Activated CD4-positive, alpha-beta T cell treated with anti-CD3 and anti-CD28 coated beads, Interleukin-2, amount 50 U/mL, for 1 hour (primary cell): ENCODE measurements at places on chromosomes 12 and 14.

GRCh38 chr12:5945071-5946008, at the start of gene ANO2:
ANO2 (minus strand) TSS chr12:5945259; CDS start chr12:5945217, 42 bp downstream.
- no peak for DNase-seq

GRCh38 chr12:32789446-32789845, 33.7 kb upstream of the YARS2 start:
- DNase-seq = no peak

GRCh38 chr12:120642121-120642520, 1.7 kb downstream of the CABP1 start:
- no peak for DNase-seq

GRCh38 chr14:40213701-40214100, 781.5 kb upstream of the FBXO33 start:
- no peak for DNase-seq

- DNase-seq = no peak
Measured at GRCh38 chr14:38199739-38200138, 8.0 kb upstream of the SSTR1 start.

GRCh38 chr12:9378430-9378835, 170.2 kb upstream of the PZP start:
- DNase-seq = no peak

DNA sequence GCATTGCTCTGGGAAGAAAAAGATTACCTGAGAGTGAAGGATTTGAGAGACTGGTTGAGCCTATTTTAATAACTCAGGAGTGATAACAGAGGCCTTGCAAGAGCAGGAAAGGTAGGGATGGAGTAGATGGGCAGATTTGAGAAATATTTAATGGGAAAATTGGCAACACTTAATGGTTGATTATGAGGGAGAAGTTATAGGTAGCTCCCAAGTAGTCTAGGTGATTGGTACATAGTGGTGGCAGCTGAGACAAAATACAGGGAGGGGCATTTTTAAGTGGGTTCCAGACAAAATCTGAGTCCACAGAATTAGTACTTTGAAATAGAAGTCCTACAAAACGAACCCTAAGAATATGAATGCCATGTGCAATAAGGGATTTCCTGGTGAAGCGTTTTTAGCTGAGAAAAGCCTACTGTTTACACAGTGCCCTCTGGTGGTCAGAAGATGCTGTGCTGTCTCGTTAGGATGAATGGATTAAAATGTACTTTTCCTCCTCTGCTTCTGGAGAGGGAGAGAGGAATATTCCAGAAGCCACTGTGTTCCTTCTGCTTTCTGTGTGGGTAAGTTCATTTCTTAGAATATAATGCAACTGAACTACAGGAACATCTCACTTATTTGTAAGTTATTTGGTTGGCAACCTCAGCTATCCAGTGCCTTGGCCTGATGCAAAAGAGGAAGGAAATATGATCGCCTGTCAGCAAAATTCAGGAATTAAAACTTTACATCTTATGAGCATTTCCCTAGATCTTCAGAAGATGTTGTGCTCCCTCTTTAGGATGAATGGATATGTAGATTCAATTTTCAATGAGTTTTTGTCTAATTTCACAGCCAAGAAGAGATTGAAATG, 6.5 kb downstream of the ZBTB1 start:
- DNase-seq = peak; percentile 59

- no peak for DNase-seq
Measured at GRCh38 chr14:57692671-57693070, 173.2 kb downstream of the SLC35F4 start.

GRCh38 chr14:61103541-61104339, 122.7 kb downstream of the SLC38A6 start:
- DNase-seq = no peak

DNA sequence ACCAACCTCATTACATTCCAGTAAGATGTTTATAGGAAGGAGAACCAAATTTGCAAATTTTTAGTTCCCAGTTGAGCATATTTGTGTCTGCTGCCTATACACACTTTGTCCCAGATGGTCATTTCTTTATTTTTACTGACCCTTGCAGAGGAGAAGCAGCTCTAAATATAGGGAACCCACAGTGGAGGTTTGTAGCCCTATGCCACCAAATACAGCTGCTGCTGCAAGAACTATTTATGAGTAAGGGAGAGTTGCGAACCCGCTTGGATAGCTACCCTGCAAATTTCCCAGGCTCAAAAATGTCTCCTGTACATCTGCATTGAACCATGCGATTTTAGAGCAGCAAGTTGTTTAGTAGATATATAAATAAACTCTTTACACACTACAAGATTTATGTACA, 48.2 kb downstream of the NAV3 start:
- DNase-seq = no peak

- DNase-seq = no peak
Measured at GRCh38 chr12:129594098-129594497, 309.7 kb downstream of the TMEM132D start.

- no peak for DNase-seq
Measured at GRCh38 chr12:117936722-117937484, 31.9 kb downstream of the KSR2 start.

GRCh38 chr12:17301544-17301943, 695.6 kb upstream of the LMO3 start:
- DNase-seq = no peak

DNA sequence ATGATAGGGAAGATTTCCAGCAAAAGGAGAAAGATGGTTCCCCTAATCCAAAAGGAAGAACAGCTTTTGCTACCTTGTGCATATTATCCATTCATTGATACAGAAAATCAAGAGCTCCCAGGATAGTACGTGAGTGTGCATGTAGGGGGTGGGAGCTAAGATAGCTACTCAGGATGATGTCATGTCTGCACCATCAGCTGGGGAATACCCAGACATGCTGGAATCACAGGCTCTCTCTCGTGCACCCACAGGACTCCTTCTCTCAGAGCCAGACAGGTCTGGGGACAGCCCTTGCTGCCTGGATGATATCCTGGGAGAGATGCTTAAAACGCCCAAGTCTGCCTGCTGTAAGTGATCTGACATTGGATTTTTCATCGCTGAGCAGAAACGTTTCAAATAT, 38.9 kb downstream of the FOXN3 start:
- peak; percentile 5 for DNase-seq

DNA sequence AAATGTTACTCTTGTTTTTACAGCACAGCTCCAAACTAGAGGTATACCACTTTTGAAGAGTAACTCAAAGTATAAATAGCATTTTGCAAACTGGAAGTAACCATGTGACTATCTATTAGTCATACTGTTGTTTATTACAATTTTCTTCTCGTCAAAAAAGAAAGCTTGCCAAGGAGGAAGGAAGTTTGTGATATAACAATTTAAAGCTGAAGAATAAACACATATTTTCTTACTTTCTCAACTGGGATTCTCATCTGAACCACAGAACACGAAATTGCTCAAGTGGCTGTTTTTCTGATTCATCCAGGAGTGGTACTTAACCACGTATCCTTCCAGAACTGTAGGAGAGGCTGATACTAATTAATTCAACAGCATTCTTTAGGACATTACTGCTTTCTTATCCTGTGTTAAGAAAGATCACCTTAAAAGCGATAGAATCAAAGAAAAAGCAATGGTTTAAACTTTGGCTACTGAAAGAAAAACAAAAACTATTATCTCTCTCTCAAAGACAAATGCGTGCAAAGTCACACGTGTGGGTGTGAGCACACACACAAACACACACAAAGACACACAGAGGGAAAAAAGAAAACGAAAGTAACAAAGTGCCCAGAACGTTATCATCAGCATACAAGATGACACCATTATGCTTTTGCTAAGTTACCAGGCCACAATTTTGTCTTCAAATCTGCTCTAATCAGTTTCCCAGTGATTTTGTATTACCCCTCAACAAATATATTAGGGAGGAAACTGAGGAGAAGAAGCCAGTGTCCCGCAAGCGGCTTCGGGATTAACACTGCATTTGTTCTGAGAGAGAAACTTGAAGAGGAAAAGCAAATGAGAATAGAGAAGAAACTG, at the start of gene CLEC2B:
Gene CLEC2B (minus strand): TSS at position 48 of the 855 bp plus-strand sequence.
- no peak for DNase-seq

DNA sequence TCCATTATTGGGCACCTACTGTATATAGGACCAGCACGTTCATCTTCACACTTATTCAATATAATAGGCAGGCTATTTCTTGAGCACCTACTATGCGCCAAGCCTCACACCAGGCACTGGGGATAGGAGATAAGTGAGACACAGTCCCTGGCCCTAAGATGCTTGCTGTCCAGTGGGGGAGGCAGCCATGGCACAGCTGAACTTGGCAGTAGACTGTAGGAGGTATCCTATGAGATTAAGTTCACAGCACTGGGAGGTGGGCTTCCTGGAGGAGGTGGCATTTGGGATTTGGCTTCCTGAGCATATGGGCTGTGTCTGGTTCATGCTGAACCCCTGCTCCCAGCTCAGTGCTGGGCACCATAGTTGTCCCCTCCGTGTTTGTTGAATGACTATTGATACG, 65.1 kb downstream of the MVK start:
- no peak for DNase-seq

GRCh38 chr14:55889124-55889523, 229.1 kb upstream of the PELI2 start:
- no peak for DNase-seq

DNA sequence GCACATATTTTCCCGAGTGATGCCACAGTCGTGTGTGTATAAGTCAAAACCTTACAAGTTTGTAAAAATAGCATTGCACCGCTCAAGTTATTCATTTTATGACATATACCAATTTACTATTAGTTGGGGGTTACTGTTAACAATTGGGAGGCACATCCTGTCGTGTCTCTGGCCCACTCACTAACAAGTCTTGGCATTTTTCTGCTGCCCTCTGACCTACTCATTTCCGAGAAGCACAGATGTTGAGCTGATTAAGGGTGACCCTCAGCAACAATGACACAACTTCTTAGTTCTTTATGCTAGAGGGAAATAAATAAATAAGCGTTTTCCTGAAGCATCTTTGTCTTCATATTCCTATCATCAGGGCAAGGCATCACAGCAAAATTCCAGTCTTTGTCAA, 6.8 kb upstream of the ATG14 start:
- no peak for DNase-seq

GRCh38 chr12:119227292-119227691, 48.6 kb downstream of the HSPB8 start:
- no peak for DNase-seq

DNA sequence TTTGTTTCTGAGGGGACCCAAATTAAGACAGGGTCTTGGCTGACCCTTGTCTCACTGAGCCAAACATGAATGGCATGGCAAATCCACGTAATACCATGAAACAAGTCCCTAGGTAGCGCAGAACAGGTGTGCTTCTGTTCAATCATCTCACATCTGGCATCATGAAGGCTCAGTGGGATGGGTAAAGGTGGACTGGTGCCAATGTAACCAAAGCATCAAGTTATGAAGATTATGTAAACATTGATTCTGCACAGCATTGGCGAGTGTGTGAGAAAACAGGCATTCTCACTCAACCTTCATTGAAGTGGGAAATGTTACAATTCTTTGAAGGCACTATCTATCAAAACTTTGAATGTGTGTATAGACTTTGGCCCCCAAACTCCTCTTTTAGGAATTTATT, 41.9 kb downstream of the PTGER2 start:
- DNase-seq = no peak

- peak; percentile 77 for DNase-seq
Measured at GRCh38 chr12:113185180-113186032, at the start of the genes DDX54 and RITA1. DDX54 (minus strand) TSS chr12:113185478; CDS start chr12:113185451, 27 bp downstream. RITA1 (plus strand) TSS chr12:113185721; CDS start chr12:113186747, 1,026 bp downstream.

DNA sequence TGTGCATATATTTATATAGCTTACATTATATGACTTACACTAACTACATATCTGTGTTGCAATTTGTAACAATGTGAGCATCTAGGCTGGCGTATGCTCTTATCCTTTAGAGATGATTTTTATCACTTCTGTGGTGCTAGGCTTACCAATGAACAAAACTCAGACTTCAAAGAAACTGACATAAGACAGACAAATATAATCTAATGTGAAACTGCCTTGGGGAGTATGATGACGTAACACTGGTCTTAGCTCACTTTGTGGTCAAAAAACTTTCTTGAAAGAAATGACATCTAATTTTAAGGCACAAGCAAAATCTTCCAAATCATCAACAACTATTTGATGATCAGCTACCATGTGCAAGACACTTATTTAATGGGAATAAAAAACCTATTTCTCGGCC, 50.0 kb downstream of the SOX5 start:
- no peak for DNase-seq

DNA sequence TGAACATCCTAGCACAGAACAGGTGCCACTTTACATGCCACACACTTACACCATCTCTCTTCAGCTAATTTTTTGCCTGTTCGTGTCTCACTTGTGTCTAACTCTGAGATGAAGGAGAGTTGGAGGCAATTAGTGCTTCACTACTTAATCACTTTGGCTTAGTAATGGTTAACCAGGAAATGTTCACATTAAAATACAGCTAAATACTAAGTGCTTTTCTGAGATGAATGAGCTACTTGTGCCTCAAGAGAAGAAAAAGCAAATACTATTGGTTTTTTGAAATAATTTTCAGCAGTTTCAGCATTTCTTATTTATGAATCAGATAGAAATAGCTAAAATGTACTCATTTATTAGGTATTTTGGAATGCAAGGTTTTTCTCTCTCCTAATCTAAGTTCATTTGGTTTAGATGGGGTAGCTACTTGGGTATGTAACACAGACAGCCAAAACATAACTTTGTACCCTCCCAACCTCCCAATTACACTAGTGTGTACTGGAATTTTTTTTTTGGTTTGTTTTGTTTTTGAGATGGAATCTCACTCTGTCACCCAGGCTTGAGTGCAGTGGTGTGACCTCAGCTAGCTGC, 1474.1 kb upstream of the SEL1L start:
- no peak for DNase-seq

DNA sequence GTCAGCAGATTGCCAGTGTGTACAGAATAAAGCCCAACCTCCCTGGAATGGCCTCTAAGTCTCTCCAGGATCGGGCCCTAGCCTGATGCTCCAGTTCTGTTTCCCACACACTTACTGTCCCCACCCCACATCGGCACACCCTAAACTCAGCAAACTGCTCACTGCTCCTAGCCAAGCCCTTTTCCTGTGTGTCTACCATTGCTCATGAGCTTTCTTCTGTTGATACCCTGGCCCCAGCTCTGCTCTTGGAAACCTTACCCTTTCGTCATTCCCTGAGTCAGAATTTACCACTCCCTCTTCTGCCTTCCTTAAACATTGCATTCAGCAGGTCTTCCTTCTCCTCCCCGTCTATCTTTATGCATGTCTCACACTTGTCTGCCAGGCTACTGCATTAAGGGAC, 158.9 kb downstream of the TMX1 start:
- no peak for DNase-seq

DNA sequence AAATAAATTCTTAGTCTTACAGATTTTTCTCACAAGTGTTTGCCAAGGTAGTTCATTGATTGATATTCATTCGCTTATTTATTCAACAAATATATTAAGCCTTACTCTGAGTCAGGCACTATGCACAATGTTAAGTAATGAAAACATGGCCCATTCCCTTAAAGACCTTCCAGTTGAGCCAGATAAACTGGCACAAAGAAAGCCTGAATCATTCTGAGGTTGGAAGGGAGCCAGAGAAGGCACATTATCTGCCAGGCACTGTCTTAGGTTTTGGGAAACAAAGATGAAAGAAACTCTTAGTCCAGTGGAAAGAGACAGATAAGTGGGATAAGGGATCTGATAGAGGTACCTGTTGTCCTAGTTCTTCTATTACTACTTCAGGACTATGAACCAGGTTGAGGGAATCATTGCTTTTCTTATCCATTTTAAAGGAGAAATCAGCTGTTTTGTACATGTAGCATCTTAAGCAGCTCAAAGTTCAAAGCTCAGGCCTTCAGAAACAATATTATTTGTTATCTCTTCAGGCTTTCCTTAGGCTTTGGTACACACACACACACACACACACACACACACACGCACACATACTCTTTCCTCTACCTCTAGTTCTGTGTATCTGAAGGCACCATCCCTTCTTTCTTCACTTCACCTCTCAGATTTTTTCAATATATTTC, 27.0 kb downstream of the PDE6H start:
- DNase-seq = no peak
